ENCODE measurements at places on chromosomes 1 and 21.

DNA sequence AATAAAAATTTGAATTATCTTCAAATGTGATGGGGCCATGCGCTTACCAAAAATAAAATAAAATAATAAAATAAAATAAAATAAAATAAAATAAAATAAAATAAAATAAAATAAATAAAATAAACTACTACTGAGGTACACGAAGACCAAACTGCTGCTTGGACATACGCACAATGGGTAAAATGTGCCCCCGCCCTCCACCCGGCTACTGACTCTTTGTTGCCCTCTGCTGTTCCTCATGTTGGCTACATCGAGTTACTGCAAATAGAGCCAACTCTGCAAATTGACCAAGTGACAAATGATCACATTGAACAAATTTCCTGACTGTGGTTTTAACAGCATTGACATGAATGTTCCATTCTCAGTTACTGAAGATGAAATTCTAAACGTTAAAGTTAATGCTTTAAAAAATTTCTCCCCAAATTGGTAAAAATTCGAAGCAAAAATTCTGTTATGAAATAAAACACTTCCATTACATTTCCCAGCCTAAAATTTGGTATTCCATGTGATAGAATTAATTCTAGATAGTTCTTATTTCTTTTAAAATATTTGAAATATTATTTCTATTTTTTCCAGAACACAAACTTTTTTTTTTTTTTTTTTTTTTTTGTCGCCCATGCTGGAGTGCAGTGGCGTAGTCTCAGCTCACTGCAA is 18.8 kb upstream of the MAP1LC3C start:
- DNase-seq = peak; percentile 76

DNA sequence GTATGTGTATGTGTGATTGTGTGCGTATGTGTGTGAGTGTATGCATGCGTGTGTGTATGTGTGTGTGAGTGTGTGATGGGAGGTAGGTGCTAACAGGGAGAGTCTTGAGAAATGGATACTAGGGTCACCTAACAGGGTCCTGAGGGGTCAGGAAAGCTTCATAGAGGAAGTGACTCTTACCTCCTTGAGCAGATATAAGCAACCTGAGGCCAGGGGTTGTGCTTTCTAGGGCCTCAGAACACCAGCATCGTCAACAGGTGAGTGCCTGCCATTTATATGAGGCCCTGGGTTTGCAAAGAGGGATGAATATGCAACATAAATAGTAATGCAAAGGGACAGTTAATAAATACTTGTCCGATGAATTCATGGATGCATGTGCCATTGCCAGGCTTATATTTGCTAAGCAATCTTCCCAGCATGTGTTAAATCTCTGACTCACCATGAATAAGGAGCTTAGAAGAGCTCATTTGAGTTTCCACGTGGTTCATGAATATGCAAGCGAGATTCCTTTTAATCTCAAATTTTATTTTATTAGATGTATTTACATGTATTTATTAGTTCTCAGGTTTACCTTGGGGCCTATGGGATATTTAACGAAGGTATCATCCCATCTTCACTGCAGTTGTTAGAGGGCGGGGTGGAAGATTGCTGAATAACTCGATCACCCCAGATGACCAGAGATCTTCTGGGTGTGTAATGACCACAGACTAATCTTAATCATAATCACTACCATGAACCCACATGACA is 438.3 kb downstream of the CAMTA1 start:
- no peak for DNase-seq

DNA sequence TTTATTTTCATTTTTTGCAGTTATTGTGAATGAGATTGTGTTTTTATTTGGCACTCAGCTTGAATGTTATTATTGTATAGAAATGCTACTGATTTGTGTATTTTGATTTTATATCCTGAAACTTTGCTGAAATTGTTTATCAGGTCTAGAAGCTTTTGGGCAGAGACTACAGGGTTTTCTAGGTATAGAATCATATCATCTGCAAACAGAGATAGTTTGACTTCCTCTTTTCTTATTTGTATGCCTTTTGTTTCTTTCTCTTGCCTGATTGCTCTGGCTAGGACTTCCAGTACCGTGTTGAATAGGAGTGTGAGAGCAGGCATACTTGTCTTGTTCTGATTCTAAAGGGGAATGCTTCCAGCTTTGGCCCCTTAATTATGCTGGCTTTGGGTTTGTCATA is 27.3 kb downstream of the ZNF691 start:
- DNase-seq = no peak

GRCh38 chr1:82820816-82821215 is 1020.1 kb downstream of the ADGRL2 start:
- no peak for DNase-seq

DNA sequence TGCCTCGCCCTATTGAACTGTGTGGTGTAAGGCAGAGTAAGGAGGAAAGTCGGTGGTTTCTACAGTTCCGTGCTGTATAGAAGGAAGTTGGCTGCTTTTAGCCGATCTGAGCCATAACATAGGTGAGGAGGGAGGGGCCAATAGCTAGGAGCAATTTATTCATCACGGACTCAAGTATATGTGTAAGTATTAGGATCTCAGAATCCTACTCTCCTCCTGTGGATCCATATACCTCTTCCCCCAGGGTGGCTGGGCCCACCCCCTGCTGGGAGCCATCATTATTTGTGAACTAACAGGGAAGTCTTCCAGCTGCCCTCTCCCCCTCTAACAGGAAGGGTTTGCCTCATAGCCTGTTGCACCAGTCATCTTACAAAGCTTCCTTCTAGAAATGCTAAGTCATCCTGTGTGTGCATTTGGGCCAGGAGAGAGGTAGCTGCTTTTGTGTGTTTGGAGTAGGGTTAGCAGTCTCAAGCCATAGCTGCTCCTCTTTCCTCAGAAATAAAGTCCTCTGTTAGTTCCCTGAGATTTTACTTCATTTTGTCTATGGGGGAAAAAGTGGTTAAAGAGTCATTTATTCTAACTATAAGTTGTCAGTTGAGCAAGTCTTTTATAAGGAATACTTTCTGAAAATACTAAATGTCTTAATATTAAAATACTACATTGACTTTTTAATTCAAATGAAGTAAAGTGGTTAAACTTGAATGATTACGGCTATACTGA is 14.9 kb upstream of the CENPS start:
- DNase-seq = no peak

- DNase-seq = no peak
Measured at GRCh38 chr1:97271916-97272788, 550.6 kb downstream of the PTBP2 start.

DNA sequence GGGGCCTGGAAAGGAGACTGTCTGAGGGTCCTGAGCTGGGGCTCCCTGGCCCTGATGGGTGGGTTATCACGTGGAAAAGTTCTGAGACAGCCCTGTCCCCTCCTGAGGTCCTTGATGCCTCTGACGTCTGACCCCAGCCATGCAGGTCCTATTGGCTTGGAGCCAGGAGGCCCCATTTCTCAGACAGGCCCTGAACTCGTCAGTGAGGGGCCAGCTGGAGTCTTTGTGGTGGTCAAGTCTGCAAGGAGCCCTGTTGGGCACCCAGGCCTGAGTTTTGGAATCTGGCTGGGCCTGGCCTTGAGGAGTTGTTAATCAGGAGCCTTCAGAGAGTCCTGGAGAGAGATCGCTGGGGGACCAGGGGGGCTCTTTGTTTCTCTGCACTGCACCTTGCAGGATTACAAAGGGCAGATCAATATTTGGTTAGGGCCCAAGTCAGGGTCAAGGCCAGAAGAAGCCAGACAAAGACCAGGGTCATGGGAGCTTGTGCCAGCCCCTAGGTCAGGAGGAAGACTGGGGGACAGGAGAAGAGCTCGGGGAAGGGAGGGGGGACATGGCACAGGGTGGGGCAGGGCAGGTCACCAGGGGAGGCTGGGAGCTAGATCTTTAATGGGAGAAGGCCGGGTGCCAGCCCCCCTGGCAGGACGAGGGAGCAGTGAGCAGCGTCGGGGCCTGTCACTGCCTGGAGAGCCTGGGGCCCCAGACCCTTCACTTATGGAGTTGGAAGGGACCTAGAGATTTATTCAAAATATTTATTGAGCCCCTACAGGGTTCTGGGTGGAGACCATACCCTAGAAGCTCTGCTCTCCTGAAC is 83.2 kb downstream of the PTPRU start:
- no peak for DNase-seq

DNA sequence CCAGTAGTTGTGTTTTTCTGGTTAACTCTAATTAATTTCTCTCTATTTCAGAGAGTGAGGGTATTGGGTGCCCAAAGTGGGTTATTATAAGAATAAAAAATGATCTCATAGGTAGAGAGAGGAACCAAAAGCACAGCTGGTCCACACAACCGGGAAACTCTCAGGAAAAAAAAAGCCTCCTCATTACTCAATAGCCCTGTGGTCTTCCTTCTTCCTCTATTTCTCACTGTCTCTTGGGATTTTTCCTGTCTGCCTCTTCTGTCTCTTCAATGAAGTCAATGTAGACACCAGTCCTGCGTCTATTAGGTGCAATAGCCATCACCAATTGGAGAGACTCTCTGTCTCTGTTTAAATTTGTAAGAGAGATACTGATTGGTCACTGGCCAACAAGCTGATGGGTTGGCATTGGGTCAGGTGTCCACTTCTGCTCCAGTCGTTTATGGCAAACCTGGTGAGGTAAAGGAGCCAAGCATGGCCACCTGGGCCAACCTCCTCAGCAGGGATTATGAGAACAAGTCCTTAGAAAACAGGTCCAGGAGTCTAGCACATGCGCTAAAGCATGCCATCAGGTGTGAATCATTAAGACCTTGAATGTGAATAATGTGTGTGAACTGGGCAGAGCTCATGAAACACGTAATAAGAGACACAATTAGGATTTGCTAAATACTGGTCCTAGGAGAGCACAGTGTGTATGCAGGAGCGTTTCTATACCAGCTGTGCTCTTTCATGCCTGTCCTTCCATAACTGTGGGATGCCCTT is 443.0 kb upstream of the RUNX1 start:
- DNase-seq = no peak

DNA sequence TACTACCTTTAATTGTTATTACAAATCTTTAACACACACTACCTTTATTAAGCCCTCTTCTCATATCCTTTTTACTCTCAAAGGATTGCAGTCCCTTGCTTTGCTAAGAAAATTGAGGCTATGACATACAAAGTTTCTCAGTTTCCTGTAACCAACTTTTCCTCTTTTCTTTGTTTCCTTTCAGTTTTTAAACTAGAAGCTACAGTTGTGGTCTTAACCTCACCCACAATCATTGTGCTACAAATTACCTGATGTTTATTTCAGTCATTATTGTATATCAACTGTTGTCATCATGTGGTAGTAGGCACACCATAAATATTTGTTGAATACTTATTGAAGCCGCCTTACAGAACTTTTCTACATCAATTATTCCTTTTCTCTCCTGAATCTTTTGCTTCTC is 51.8 kb downstream of the SLAMF6 start:
- no peak for DNase-seq

DNA sequence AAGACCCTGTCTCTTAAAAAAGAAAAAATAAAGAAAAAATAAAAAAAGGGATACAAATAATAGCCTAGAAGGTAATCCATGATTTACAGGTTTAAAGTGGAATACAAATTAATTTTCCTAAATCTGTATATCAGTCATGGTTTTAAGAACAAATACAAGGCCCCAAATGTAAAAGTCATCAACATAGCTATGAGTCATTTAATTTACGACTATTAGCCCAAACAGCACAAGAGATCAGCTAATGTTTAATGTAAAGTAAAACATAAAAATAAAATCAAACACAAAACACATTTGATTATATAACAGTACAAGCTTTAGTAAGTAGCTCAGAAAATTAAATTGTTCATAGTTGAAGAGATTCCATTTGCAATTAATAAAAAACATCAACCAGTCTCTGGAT is 20.3 kb upstream of the TAL1 start:
- DNase-seq = no peak

GRCh38 chr1:78716186-78716585 is 66.6 kb downstream of the IFI44 start:
- DNase-seq = no peak

DNA sequence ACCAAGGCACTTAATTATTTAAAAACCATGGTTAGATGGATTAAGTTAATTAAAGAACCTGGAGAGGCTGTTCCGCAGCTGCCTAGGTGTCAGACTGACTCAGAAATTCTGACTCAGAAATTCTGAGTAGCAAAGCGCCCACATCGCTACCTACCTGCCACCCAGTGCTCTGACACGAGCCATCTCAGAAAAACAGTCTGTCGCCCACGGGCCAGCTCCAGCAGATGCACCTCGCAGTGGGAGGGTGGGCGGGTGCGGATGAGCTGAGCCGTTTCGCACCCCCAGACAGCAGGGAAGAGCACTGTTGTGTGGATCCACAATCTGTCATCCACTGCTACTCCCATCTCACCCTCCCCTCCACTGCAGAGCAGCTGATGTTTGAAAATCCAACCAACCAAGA is 13.5 kb downstream of the KCNK1 start:
- DNase-seq = peak; percentile 42

- DNase-seq = no peak
Measured at GRCh38 chr1:18816808-18817207, 42.7 kb downstream of the TAS1R2 start.

- DNase-seq = no peak
Measured at GRCh38 chr1:190551638-190552037, 74.0 kb upstream of the BRINP3 start.

- DNase-seq = no peak
Measured at GRCh38 chr21:14244911-14245310, 29.0 kb downstream of the RBM11 start.

GRCh38 chr1:43447891-43448708 is 5.6 kb downstream of the HYI start:
- no peak for DNase-seq

DNA sequence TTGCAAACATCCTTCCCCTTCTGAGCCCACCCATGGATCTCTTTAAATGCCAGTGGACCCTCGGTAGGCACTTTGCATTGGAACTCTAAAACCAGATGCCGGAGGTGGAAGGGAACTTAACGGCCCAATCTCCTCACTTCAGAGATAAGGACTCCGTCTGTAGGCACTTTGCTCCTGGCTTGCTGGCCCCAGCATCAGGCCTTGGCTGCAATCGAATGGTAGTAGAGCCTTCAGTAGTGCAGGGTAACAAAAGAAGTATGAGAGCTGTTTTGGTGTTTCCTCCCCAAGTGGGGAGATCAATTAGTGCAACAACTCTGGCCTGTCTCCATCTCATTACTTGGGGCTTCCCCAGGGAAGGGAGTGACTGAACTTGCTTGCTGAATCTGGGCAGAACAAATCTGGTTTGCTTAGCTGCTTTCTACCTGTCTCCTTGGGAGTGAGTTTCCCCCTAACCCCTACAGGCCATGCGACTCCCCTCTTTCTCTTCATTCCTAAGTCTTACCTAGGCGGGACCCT is 70.8 kb downstream of the TENT5C start:
- no peak for DNase-seq

GRCh38 chr1:245045087-245045881 is 109.5 kb upstream of the KIF26B start:
- DNase-seq = no peak
